Activated naive CD8-positive, alpha-beta T cell treated with anti-CD3 and anti-CD28 coated beads, Interleukin-2, amount 50 U/mL, for 16 hours (primary cell): ENCODE measurements at places on chromosomes 2 and 18.

- no peak for DNase-seq
These were observed 53.4 kb upstream of the REV1 start for GRCh38 chr2:99543247-99543646.

DNA sequence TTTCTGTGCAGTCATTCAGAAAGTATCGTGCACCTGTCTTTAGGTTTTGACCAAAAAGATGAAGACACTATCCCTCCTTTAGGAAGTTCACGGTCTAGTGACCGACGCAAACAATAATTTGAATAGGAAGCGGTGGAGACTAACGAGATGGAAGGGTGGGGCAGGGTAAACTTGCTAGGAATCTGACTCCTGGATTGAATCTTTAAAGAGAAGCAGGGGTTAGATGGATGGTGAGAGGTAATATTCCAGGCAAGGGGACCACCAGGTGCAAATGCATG is 651 bp upstream of the TXNL1 start:
- DNase-seq = no peak

GRCh38 chr2:182240862-182241371 is 185.9 kb downstream of the PDE1A start:
- no peak for DNase-seq

GRCh38 chr2:234290671-234291070 is 206.2 kb downstream of the ARL4C start:
- peak; percentile 66 for DNase-seq

DNA sequence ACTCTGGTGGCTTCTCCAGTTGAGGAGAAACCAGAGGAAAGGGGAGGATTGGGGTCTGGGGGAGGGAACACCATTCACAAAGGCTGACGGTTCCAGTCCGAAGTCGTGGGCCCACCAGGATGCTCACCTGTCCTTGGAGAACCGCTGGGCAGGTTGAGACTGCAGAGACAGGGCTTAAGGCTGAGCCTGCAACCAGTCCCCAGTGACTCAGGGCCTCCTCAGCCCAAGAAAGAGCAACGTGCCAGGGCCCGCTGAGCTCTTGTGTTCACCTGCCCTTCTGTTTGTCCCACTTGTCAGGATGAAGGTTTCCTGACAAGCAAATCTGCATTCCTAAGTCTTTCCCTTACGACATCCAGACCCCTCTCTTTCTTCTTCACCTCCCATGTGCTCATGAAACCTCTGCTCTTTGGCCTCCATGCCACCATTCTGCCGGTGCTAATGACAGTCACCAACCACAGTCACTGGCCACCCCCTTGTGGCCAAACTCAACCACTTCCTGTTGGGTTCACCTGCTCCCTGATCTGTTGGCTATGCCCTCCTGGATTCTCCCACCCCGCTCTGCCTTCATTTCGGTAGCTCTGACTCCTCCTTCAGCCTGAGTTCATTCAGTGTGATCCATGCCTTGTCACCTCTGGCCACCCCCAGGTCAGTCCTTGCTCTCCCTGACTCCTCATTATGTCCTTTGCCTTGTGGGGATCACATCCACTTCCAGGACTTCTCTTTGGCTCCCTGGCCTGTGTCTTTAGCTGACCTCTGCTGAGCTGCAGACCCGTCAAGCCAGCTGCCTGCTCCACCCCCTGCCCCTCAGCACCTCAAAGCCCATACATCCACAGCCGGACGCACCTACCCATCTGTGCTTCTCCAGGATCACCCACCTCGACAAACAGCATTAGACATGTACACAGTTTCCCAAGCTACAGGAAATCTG is 17.6 kb downstream of the EMX1 start:
- no peak for DNase-seq

DNA sequence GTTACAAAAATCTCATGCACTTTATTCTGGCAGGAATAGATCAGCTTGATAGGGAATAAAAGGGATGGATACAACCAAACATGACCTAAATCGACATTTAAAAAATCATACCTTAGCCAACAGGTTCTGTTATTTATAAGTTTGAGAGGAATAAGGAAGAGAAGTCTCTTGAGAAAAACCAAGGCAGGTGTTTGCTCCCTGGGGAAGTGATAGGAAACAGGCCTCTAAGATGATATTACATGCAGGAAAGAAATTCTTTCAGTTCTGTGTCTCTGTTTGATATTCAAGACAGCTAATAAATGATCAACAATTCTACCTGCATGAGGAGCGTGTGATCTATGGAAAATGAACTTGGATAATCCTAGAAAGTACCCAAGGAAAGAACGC is 184.8 kb upstream of the ZEB2 start:
- DNase-seq = no peak
